ENCODE measurements at places on chromosomes 7 and 10. TPM values are rescaled to one million over a fixed set of nuclear protein-coding genes. Genes with fewer than 3 reads are reported as not detected.

DNA sequence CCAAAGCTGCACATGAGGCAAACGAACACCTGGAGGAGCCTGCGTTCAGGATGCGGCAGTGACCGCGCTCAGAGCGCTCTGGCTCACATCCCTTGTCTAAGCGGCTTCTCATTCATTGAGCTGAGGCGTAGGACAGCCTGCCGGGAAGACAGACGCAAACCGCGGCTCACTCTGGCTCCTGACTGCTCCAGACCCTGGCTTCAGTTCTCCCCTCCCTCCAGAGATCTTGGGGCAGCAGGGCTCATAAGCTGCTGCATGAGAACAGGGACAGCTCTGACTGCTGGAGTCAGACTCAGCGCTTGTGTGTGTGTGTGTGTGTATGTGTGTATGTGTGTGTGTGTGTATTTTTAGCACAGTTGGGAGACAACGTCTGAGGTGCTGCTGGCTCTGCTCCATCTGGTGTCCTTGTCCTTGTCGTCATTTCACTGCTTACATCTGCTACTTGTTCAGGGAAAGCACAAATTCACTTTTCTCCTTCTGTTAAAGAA is 15.8 kb upstream of the LYZL2 start:
- no peak for DNase-seq

DNA sequence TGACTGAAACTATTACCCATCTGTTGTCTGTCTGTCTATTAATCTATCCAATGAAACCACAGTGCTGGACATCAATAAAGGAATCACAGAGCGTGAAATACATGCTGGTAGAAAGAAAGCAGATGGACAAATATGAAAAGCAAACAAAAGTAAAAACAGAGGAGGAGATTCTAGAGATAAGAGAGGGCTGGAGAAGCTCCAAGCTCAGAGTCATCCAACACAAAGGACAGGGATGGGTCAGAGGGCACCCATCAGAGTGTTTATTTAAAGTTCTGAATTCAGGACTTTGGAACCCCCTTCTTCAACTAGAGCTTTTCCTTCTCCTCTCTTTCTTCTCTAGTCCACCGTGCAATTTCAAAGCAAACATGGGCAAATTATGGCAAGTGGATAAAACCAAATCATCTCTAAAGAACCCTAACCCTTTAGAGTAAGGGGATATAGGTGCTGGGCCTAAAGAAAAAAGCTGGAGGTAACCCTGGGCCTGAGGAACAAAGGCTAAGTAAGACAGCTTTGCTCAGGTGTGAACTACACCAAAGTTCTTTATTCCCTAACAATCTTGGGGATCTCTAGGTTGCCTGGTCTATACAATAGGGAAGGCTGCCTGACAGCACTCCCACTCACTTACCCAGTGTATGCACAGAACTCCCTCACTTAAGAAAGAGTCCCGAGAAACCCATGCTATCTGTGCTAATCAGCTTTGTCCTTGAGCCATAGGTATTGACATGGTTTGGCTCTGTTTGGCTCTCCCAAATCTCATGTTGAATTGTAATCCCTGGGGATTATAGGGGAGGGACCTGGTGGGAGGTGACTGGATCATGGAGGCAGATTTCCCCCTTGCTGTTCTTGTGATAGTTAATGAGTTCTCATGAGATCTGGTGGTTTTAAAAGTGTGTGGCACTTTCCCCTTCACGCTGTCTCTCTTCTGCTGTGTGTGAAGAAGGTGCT is 97.0 kb downstream of the BAMBI start:
- DNase-seq, result no peak

GRCh38 chr7:36945612-36946400 is 221.5 kb upstream of the AOAH start:
- peak; percentile 54 for DNase-seq

DNA sequence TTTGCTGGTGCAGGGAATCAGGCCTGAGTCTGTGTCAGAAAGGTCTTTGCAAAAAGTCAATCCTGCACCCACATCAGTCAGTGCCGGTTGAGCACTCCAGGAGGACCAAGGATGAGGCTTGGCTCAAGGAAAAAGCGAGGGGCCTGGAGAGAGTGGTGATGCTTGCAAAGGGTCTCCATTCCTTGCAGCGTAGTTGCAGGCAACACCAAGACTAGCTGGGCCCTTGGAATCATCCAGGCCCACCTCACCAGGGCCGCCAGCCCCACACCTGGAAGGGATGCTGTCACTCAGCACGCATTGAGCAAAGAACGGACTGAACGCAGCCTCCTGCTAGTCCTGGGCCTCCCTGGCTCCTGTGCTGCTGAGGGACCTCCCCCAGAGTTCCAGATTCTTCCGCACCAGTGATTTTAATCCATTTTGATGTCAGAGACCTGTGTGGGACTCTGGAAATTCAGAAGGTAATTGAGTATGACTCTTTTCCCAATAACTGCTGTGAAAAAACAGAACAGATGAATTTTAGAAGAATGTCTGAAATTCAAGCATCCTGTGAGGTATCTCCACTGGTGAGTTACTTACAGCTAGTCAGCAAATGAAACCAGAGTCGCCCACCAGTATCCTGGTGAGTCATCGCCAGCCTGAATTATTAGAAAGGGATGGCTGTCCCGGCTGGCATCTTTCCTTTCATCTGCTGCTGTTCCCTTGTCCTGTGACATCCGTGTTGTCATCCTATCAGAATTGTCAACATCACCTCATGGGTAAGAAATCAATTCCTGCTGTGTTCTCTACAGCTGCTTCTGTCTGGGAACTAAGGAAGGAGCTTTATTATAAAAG is 150.8 kb upstream of the NPS start:
- no peak for DNase-seq

- no peak for DNase-seq
These were observed 13.9 kb downstream of the CTTNBP2 start for GRCh38 chr7:117859246-117859812.

DNA sequence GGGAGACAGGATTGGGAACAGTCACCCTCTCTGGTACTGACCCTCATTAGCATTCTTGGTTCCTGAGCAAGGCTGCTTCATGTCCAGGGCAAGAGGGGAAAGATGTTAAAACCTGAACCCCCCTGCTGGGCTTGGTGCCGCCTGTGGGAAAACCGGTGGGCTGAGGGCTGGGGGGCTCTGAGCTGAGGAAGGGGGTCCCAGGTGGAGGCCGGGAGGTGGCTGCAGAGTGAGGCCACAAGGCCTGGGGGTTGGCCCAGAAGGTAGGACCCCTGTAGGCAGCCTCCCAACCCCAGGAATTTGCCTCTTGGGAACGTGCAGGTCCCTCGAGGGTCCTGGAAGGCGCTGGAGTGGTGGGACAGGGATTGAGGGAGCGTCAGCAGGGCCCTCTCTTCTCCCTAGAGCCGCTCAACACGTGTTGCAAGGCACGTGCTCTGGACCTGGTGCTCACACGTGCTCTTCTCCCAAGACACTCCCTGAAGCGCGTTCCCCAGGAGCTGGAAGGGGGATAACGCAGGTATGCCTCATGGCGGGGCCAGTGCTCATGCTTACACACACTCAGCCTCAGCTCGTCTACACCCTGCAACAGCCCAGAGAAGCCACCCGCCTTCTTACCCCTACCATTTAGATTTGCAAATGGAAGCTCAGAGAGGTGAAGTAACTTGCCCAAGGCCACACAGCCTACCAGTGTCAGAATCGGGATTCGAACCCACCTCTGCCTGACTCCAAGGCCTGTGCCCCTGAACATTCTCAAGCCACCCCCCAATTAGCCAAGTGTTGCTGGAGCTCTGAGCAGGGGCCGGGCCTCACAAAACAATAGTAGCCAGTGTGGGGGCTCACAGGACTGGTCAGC is 64.4 kb downstream of the LHPP start:
- DNase-seq, result no peak

DNA sequence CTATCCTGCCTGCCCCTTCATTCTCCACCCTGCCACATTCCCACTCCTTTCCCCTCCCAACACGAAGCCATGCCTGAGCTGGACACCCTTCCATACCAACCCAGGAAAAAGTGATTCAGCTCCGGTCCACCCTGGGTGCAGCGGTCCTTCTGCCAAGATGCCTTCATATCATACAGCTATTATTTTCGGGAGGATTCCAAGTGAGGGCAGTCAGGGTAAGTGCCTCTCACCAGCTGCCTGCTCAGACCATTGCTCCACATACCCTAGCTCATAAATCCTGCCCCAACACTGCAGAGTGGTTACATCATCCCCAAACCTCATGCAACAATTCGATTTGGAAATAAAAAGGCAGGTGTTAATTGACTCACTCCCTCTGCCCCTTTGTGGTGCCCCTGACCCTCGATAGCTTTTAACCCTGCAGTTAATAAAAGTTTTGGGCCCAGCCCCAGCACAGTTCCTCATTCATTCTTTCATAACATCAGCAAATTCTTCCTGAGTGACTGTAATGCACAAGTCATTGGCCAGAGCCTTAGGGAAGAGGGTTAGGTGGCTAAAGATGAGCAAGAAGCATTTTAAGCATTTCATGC is 42.6 kb downstream of the ZNF503 start:
- no peak for DNase-seq

- no peak for DNase-seq
These were observed 14.5 kb downstream of the IGFBP1 start for GRCh38 chr7:45902820-45903219.

DNA sequence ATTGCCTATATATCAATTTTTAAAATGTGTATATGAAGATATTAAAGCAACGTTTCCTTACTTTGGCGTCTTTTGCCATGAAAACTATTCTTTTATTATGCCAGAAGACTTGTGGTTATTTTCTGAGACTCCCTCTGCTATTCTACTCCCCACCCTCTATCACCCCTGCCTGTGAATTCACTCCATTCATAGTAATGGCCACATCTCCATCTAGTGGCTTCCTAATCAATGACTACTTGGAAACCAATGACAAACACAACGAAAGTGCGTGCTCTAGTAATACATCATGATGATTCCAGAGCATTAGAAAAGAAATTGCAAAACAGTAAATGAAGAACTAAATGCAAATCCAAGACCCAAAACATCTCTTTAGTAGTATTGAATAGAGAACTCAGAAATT is 186.7 kb upstream of the HGF start:
- no peak for DNase-seq

DNA sequence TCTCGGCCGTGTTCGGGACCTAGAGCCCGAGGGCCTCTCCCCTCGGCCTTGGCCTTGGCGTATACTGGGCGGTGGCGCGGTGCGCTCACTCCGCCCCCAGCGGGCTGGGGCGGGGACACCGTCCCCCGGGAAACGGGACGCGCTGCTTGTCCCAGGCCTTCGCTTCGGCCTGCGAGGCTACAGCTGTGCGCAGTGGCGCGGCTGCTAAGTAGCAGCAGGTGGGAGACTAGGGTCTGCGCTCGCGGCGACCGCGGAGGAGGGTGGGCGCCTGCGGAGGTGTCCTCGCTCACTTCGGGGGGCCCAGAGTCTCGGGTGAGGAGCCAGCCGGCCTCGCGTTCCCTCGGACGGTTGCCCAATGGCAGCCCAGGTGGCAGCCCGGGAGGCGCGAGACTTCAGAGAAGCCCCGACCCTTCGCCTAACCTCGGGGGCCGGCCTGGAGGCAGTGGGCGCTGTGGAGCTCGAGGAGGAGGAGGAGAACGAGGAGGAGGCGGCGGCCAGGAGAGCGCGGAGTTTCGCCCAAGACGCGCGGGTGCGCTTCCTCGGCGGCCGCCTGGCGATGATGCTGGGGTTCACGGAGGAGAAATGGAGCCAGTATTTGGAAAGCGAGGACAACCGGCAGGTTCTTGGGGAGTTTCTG is at the start of gene DNAH11:
Gene DNAH11, plus strand, starts transcription at position 149 of the 637 bp plus-strand sequence. Its CDS starts 207 bp downstream, at position 356.
- no peak for DNase-seq

- DNase-seq, result no peak
These were observed 17.2 kb upstream of the LRRC17 start for GRCh38 chr7:102895602-102896001.

DNA sequence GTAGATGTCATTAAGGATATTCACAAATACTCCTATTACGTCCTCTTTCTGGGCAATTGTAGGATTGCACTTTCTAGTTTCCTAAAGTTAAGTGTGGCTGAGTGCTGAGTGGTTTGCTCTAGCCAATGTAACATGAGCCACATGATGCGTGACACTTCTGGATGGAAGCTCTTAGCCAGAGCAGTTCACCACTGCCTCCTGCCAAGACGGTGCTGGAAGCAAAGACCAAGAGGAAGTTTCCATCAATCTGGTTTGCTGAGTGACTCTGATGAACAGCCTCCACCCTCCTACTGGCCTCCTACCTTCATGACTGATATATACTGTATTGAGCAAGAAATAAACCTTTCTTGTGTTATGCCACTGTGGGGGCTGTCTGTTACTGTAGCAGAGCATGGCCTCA is 318.1 kb downstream of the KCNMA1 start:
- no peak for DNase-seq

GRCh38 chr10:129642427-129642826 is 175.4 kb downstream of the MGMT start:
- no peak for DNase-seq

GRCh38 chr10:69801094-69801433 is 642 bp upstream of the COL13A1 start:
- DNase-seq, result no peak

- DNase-seq, result no peak
These were observed 649 bp downstream of the ACTR3B start for GRCh38 chr7:152759949-152760853.

GRCh38 chr7:28179120-28180030 is 1.2 kb downstream of the JAZF1 start:
- peak; percentile 47 for DNase-seq

DNA sequence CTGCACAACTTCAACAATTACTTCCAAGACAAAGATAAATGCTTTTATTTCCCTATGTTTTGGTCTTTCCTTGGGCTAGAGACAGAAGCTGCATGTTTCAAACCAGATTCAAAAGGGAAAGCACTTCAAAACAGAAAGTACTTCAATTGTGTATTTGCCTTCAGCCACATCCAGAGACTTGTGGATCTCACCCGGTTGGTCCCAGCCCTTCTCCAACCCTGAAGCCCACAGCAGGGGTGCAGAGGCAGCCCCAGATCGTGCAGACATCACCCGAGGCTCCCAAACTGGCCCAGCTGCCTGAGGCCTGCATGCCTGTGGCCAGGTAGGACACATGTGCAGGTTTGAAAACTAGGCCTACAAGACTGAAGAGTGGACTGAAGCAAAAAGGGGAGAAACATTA is 80.8 kb downstream of the ALOX5 start:
- DNase-seq, result no peak

GRCh38 chr7:22802426-22802825 is 20.2 kb downstream of the TOMM7 start:
- no peak for DNase-seq

The BEND7 gene
- 9.9 TPM for total RNA-seq

The DNAH11 gene
- total RNA-seq, result 0.32 TPM

The INPP5A gene
- total RNA-seq, result 26.6 TPM

The SAP25 gene
- total RNA-seq, result 0.96 TPM

The CLDN4 gene
- total RNA-seq, result 3.8 TPM

The TMEM196 gene
- total RNA-seq, result not detected

The PDE1C gene
- total RNA-seq, result 3.2 TPM

The CADPS2 gene
- 66.5 TPM for total RNA-seq

Data from breast epithelium (tissue), 4 donors.